ENCODE measurements at places on chromosomes 5 and 9.
A peak's percentile ranks its signal among the peaks of the same experiment; 100 is the strongest.

DNA sequence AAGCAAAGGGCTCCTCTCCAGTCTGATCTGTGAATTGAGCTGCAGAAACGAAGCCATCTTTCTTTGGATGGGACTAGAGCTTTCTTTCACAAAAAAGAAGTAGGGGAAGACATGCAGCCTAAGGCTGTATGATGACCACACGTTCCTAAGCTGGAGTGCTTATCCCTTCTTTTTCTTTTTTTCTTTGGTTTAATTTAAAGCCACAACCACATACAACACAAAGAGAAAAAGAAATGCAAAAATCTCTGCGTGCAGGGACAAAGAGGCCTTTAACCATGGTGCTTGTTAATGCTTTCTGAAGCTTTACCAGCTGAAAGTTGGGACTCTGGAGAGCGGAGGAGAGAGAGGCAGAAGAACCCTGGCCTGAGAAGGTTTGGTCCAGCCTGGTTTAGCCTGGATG, 82.1 kb downstream of the PIK3R1 start:
- DNase-seq: no peak

- peak; percentile 64 for DNase-seq
Measured at GRCh38 chr5:32329395-32329834, 16.7 kb upstream of the MTMR12 start.

- DNase-seq: no peak
Measured at GRCh38 chr5:1242733-1243486, 17.7 kb downstream of the SLC6A18 start.

DNA sequence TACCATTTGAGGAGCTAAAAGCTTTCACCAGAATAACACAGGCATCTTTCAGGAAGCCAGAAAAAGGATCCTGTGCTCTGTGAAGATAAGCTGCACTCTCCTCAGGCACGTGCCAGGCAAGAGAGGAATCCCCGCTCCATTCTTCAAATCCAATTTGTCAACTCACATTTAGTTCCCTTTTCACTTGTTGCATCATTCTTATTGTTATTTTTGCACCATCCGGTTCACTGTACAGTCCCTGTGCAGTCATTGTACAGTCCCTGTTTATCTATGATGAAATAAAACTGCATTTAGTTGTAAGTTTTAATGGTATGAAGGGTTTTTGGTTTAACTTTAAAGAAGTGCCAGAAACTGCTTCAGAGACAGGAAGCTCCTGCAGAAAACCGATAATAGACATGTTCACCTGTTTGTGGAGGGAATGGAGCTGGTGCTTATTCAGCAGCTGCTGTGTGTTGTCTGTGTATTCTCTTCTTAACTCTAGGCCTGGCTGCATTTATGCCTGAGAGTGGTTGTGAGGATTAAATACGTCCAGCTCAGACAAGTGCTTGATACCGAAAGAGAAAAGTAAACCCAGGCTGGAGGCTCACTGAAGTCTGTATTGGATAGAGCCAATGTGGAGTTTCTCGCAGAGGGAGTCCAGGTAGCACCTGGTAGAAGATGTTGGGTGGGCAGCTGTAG, 22.4 kb downstream of the IFNW1 start:
- peak; percentile 79 for DNase-seq

GRCh38 chr5:106875591-106876297, 795.0 kb downstream of the EFNA5 start:
- DNase-seq: peak; percentile 67

DNA sequence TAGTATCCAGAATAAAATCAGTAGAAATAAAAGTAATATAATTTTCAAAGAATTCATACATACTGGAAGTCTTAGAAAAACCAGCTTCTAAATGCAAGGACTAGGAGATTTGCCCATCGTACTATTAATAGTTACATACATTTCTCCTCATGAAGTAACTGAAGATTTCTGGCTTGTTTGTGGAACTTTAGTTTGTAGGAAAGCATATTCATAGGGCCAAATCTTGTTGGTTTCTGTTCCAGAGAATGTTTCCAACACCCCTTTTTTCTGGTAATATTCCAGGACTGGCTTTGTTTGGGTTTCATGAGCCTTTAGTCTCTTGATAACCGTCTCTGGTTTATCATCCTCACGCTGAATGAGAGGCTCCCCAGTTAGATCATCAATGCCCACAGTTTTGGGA, 66.3 kb upstream of the TJP2 start:
- no peak for DNase-seq

DNA sequence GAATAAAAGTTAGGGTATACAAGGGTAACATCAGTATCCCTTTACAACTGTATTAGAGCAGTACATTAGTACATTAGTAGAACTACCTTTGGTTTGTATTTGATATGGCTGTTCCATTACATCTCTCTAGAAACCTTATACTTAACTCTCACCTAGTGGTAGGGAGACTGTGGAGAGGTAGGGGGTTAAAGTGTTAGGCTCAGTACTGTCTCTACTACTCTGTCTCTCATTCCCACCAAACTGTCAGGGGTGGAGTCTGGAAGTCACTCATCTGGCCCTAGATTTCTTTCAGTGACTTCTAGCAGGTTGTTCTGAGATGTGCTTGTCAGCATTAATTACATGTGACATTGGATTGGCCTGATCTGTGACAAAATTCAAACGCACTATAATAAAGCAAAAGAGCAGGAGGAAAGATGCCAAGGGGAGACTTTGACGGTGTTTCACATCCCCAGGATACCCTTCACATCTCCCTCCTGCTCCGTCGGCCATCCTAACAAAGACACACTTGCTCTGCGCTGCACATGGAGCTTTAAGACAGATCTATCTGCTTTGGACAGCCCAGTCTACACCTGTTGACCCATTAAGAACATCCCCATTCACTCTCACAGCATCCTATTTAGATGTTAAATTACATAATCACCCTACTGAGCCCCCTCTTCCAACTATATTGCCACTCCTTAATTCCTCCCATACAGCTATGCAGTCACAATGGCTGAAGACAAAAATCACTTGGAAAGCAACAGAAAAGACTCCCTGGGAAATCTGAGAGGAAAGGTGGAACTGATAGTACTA, 1043.0 kb upstream of the DMAC1 start:
- no peak for DNase-seq

DNA sequence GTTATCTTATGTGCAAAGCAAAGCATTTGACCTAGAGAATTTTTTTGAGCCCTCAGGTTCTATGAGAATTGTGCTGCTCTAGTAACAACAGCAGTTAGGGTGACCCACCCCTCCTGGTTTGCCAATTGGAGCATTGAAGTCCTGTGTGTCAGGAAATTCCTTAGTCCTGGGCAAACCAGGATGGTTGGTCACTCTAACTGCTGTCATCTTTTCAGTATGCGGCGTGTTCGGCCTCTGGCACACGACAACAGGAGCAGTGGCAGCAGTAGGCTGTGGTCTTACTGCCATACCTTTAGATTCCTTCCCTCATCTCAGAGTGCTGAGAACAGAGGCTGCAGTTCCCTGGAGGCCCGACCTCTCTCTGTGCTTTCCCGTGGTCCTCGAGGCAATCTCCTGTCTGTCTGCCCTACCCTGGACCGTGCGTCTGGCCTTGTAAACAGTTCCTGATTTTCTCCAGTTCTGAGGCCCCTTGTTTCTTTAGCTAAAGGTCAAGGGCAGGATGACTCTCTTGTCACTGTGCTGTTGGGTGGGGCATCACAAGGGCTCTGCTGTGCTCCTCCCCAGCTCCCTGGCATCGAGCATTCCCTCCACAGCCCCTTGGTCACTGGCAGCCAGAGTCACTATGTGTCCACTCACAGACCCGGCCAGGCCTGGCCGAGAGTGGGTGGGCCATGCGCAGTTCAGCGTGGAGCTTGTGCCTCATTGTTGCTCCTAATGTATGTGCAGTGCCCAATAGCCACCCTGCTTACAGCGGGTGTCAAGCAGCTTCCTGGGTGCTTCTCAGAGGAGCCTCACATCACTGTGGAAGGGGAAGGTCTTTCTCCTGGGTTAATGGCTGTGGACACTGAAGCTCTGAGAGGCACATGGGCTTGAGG, 18.5 kb upstream of the COL15A1 start:
- DNase-seq: no peak

- no peak for DNase-seq
Measured at GRCh38 chr9:81489046-81489445, 200.3 kb downstream of the TLE1 start.

- DNase-seq: no peak
Measured at GRCh38 chr9:82153032-82153431, 164.5 kb downstream of the SPATA31D1 start.

DNA sequence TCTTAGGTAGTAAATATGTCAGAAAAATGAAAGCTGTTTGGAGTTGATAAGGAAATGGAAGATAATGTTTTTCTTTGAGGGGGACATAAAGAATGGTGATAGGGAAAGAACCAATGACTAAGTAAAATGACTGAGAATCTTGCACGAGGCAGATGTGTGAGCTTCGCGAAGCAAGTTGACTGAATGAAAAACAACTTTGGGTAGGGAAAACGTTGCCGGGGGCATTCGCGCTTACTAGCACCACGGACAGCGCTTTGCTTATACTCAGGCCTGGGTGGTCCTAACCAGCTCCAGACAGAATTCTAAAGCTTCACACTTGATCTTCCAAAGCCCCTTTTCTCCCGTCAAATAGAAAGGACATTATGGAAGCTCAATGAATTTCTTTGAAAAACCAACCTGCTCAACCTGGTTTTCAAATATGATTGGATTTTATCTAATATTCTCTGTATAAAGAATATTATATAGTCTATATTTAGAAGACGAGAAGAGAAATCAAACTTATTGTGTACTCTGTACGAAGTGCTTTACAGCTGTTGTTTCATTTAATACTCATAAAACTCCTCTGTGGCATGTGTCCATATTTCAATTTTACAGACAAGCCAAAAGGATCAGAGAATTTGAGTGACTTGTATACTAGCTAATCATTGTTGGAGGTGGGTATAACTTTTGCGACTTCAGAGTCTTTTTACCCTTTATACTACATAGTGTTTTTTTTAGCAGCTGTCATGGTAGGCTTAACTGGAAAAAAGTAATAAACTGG, 1.9 kb upstream of the CDKN2B start:
- peak; percentile 42 for DNase-seq

DNA sequence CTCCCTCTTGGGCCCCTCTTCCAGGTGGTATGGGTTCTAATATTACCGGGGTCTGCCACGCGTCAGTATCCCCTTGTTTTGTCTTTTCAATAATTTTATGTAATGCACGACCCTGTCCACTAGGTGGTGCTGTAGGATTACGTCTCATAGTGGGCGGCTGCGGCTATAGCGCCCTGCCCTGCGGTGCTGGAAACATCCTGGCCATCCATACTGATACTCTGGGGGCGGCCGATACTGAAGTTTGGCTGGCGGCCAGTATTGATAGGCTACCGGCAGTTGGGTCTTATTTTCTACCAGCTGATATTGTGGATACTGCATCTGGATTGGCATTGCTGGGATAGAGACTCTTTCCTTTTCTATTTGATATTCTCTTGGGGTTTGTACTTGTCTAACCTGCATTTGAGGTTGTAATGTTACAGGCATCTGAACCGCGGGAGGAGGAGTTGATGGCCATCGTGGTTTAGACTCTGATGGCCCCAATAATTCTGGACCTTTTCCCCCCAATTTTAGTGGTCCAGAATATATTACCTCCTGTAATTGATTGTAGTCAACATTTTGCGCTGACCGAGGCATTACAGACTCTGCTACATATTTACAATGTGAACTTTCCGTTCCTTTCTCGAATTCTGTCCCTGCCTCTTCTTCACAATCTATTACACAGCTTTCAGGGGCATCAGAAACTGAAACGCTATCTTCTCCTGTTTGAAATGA, 3.3 kb upstream of the TMEM141 start:
- peak; percentile 84 for DNase-seq

- no peak for DNase-seq
Measured at GRCh38 chr5:29321591-29321990, 1871.9 kb upstream of the CDH6 start.

- DNase-seq: no peak
Measured at GRCh38 chr5:59319250-59319649, 574.3 kb downstream of the PDE4D start.

GRCh38 chr5:92309336-92309991, 926.3 kb upstream of the ARRDC3 start:
- no peak for DNase-seq

DNA sequence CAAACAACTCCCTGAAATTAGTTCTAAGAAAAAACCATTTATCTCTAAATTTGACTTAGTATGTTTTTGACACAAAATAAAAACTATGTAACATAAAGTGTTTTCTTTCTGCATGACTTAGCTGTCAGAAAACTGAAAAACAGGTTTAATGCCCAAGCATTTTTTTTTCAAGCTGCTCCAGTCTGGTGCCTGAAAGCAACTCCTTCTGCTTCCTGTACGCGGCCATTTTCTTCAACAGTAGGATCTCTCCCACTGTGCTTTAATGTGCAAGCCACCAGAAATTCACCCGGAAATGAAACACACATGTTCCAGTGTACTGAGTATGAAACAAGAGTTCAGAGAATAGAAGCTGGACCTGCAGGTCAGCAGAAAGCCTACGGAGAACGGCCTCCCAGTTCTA, 161.2 kb downstream of the MED27 start:
- no peak for DNase-seq

GRCh38 chr5:66529182-66529581, 67.0 kb upstream of the MAST4 start:
- no peak for DNase-seq

GRCh38 chr5:2755681-2756171, 4.2 kb upstream of the IRX2 start:
- no peak for DNase-seq

- no peak for DNase-seq
Measured at GRCh38 chr5:158869092-158869491, 230.6 kb downstream of the EBF1 start.

DNA sequence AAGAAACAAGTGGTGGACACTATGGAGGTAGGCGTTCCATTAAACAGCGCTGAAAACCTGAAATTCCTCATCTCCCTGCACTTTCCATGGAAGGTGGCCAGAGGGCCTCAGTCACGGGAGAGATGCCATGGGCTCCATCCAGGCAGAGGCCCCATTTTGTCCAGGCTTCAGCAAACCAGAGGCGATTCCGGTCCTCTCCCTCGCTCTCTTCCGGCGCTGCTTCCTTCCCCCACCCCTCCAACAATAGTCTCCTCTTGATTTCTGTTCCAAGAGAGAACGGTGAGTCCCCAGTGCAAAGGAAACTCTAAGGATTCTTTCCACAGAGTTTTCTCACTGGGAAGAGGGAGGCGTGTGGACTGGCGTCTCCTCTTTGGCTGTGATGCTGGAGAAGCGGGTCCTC, 7.5 kb downstream of the ZNF366 start:
- no peak for DNase-seq

GRCh38 chr5:58074222-58074621, 385.7 kb downstream of the PLK2 start:
- DNase-seq: no peak

DNA sequence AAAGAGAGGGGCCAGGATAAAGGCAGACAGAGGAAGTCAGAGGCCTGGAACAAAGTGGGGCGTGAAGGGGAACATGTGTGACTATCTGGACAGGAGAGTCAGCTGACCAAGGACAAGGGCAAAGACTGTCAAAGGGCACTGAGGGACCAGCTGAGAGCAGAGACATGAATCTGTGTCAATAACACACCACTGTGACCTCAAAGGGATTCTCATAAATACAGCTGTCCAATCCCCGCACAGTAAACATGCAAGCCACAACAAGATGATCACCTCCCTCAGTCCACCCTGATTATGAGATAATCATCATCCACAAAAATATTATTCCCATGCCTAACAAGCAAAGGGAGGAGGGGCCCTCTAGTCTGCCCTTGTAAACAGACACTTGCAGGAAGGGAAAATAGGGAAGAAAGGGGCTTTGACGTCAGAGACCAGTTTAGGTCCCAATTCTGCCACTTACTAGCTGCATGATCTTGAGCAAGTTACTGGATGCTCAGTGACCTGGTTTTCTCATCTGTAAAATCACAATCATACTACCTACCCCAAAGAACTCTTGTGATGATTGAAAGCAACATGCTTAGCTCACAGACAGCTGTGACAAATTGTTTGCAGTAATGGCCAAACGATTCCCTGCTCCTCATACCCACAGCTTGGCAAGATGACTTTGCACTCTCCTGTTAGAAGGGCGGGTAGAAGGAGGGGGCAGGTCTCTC, 41.8 kb downstream of the RAPGEF1 start:
- DNase-seq: peak; percentile 93
